ENCODE measurements at places on chromosomes 3 and 15.
A peak's percentile ranks its signal among the peaks of the same experiment; 100 is the strongest.

DNA sequence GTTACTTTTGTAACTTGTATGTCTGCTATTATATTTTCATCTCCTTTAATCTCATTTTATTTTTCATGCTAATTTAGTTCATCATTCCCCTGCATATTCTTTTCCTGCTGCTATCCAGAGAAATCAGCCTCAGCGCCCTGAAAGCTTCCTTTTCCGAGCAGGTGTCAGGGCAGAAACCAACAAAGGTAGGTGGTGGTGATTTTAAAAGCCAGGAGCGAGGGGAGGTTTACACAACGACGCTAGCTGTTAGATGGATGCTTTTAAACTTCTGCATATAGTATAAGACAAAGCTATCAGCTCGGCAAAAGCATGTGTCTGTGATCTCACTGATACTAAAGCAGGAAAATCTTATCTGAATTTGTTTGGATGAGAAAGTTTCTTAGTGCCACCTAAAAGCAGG is 75.0 kb downstream of the LRCH3 start:
- no peak for DNase-seq

GRCh38 chr3:191353022-191353777 is 22.9 kb upstream of the UTS2B start:
- DNase-seq = no peak

- no peak for DNase-seq
These were observed 84.0 kb upstream of the SKOR1 start for GRCh38 chr15:67741308-67741707.

GRCh38 chr3:13083898-13084297 is 10.7 kb upstream of the IQSEC1 start:
- DNase-seq = no peak

GRCh38 chr15:35362195-35362829 is 183.7 kb downstream of the DPH6 start:
- DNase-seq = no peak

DNA sequence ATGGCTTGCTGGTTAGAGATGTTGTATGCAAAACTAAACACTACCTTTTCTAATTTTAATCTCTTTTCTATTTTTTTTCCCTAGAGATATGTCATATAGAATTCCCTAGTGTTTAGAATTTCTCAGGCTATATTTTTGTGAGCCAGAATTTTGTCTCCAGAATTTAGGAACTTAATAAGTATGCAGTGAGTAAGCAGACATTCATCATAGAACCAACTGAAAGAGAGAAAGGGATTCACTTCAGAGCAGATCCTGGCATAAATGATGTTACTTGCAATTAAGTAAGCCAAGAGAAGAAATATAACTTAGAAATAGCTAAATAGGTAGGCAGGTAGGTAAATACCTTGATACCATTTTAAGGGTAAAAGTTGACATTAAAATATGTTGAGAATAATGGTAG is 288.9 kb downstream of the ZNF385D start:
- DNase-seq = no peak

- no peak for DNase-seq
These were observed 208.8 kb downstream of the SV2B start for GRCh38 chr15:91308855-91309254.

- no peak for DNase-seq
These were observed 664 bp upstream of the PIK3CA start for GRCh38 chr3:179147514-179147872.

DNA sequence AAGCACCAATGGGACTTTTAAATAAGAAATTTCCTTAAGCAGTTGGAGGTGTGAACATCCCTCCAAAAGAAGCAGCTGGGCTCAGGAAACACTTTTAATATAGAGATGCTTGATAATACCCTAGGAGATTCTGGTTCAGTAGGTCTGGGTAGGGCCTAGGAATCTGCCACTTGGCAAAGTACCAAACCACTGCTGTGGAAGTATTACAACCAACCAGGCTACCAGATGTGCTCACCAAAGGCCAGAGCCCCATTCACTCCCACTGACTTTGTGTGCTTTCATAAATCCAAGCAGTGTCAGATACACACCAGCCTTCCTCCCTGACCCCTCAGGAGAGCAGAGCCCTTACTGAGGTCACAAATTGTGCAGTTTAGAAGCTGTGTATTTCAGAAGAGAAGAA is 162.6 kb downstream of the CCNL1 start:
- no peak for DNase-seq

DNA sequence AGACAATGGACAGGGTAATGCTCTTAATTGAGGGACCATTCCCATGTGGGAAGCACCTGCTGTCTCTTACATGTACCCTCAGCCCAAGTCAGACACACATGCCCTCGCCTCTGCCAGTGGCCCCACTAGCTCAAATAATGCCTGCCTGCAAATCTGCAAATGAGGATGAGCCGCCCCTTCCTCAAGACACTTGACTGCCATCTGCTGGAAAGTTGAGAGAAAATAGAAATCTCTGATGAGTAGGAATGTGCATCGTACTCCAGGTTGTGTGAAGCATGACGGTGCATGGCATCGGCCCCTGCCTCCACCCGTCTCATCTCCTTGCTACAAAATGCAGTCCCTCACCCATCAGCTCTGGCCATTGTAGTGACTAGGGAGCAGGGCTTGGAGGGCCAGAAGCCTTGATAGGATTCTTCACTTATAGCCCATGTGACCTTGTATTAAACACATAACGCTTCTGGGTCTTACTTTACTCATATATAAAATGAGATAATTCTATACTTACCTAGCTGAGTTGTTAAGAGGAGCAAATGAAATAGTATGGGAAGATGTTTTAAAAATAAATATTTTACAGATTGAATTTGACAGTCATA is 6.3 kb upstream of the SCN5A start:
- peak; percentile 66 for DNase-seq

DNA sequence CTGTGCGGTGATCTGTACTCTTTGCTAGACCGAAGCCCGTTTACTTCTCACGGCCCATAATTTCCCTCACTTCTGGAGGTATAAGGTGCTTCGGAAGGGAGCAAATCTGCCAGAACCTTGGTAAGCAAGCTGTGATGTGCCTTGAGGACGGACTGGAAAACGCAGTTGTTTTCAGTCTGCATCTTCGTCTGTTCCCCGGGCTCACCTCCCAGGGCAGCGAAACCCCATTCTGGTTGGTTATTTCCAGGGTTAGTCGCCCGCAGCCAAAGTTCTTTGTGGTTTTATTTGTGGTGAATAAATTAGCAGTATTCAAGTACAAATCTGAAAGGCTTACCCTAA is 401 bp downstream of the RAMAC start:
- peak; percentile 14 for DNase-seq

GRCh38 chr3:107855710-107856109 is 235.1 kb downstream of the CD47 start:
- no peak for DNase-seq

DNA sequence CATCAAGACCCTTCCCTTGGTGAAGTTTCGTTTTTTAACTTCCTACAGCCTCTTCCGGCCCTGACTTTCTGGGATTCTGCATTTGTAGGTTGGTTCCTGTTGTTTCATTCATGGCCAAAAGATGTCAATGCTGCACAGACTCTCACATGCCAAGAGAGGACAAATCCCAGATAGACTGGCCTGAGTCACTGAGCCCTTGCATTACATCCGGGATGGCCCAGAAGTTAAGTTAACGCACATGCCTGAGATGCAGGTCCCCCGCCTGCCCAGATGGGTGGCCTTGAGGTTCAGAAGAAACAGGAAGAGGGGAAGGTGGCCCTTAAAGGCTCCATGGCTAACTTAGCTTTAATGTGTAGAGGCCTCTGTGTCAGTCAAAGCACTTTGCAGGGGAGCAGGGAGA is 51.6 kb upstream of the SRGAP3 start:
- DNase-seq = no peak

- DNase-seq = no peak
These were observed 237.3 kb downstream of the PDCD6IP start for GRCh38 chr3:34035775-34036174.

- no peak for DNase-seq
These were observed 35.2 kb downstream of the GRK7 start for GRCh38 chr3:141798448-141798845.

GRCh38 chr15:65184305-65184867 is 756 bp downstream of the CLPX start:
- peak; percentile 32 for DNase-seq

DNA sequence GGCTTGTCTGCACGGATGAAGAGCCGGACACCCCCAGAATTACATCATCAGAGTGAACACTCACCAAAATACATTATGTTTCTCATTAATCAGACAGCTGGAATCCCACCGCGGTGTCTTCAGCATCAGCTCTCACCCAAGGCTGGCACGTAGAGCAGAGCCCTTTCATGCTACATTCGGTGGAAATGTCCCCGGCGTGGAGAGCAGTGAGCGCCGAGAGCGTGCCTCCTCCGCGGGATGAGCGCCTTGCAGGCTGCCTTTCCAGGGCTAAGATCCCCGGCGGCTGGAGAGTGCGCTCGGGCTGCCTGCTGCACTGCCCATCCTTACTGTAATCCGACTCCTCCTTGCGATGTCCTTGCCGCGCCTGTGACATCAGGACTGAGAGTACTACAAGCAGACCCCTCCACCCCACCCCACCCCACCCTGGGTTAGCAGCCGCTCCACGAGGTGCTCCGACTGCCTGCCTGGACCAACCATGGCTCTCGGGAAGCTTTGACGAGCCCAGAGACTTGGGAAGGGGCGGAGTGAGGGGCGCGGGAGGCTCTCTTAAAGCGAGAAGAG is at the start of gene ZNF385D:
Gene ZNF385D, minus strand, starts transcription at position 380 of the 561 bp plus-strand sequence. Its CDS starts 294 bp downstream, at position 86.
- peak; percentile 34 for DNase-seq

- DNase-seq = peak; percentile 20
These were observed 294.0 kb downstream of the DIPK2A start for GRCh38 chr3:144265542-144266100.

GRCh38 chr15:52657338-52657737 is 21.9 kb downstream of the ATOSA start:
- DNase-seq = peak; percentile 26

DNA sequence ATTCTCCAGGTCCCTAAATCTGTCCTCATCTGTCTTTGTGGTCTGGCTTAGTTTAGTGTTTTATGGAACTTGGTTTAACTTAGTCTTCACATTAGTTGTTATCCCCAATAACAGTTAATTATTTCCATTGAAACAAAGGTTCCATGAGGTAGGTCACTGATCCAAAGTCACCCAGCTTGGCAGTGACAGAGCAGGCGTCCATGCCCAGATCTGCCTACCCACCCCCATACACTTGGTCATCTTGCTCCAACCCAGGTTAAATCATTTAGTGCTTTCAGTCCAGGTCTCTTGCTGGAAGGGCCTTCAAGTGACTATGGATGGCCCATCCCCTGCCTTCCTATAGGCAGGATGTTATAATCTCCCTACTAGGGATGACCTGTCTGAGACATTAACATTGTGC is 127.4 kb downstream of the MYRIP start:
- DNase-seq = no peak

DNA sequence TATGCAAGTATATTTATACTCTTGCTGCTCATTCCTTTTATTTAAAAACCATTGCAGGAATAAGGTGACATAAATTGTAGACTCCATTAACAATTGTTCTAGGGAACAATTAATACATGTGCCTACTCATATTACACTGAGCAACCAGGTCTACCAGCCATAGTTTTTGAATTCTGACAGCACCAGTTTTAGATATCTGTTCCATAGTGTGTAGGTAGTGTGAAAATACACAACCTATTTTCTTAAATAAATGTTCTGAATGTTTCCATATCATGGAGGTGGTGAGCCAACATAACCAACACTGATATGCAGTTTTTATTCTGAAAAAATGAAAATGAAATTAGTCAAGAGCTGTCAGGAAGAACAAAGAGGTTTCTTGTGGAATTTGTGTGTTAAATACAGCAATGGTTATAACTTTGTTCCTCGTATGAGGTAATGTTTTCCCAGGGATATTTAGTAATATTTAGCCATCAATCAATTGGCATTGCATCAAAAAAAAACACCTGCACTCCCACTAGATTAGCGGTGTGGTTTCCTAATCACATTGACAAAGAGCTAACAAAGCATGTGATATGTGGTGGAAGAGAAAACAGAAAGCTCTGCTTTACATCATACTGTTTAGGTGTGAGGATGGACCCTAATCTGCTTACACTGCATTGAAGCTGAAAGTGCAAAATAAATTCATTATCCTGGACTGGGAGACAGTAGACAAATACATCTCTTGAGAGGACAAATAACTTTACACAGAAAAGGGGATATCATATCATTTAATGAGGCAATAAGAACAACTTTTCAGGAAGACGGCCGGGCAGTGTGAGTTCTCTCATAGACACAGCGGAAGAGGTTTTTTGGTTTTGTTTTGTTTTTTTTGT is 369.5 kb upstream of the THBS1 start:
- DNase-seq = no peak

GRCh38 chr3:193813501-193813830 is 220.5 kb downstream of the OPA1 start:
- DNase-seq = no peak

DNA sequence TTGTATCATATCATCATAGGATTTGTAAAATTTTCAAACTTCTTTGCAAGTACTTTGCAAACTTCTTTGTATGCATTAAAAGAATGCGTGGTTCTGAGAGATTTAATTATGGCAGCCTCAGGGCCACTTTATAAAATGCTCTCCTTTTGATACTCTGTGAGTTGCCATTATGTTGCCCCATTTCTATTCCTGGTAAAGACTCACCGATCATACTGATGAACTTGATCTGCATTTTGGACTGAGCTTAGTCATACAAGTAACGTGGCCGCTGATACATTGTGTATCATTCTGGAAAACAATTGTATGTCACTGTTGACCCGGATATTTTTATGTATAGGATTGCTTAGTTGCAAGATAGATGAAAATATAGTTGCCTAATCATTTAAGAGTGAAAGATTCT is 38.8 kb downstream of the AKAP13 start:
- no peak for DNase-seq

DNA sequence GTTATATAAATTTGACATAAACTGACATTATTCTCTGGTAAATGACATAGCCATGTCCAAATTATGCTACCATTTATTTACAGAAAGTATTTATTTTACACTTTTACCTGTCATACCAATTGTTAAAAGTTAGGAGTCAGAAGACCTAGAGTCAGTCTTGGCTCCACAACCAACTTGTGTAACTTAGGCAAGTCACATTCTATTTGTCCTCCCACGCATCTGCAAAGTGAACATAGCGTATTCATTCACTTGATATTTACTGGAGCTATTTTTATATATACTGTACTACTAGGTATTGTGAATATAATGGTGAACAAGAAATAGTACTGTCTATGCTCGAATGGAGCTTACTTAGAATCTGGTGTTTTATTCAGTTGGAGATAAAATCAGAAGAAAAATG is 78.7 kb downstream of the ZNF280D start:
- DNase-seq = no peak

Measured in Ammon's horn (tissue), 1 donor.